ENCODE measurements at places on chromosomes 4 and X. TPM values are rescaled to one million over a fixed set of nuclear protein-coding genes. Genes with fewer than 3 reads are reported as not detected.

DNA sequence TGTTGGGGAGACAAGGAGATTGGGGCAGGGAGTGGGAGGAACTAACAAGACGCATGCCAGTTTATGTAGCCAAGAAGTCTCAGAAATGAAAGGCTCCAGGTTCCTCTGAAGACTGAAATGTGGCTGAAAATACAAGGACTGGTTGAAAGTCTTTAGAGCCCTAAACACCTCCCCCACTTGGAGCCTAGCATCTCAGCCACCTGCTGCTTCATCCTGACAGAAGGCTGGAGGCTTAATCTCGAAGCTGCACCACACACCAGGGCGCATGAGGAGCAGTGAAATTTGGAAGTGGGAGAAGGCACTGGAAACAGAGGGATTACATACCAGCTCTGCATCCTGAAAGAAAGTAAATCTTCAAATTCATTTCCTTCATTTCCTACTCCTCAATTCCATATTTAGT lies 160.7 kb upstream of the FTHL17 start:
- no peak for DNase-seq

GRCh38 chrX:143664302-143664701 lies 28.4 kb upstream of the SLITRK4 start:
- DNase-seq: peak; percentile 5

Gene SOX3
- total RNA-seq: not detected

- DNase-seq: no peak
These were observed 58.4 kb downstream of the SYNPO2 start for GRCh38 chr4:118947095-118947494.

Gene TMEM144
- total RNA-seq: 1.8 TPM

DNA sequence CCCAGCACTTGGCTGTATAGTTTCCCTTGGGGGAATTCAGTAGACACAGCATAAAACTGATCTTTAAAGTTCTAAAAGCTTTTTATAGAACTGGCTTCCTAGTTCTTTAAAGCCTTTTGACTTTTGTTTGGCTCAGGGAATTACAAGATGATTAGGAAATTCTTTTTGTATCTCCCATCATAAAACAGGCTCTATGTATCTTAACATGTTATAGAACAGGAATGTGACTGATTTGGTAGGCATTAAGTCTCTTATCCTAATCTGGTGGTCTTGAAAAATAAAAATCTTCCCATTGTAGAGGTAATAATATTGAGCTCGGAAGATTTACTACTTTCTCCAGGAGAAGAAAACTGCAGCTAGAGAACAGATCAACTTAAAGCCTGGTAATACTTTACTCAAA lies 262.7 kb downstream of the KCNIP4 start:
- no peak for DNase-seq

- DNase-seq: no peak
These were observed 58.4 kb upstream of the HS3ST1 start for GRCh38 chr4:11487139-11487538.

Gene MAGEA12
- 5.5 TPM for total RNA-seq

DNA sequence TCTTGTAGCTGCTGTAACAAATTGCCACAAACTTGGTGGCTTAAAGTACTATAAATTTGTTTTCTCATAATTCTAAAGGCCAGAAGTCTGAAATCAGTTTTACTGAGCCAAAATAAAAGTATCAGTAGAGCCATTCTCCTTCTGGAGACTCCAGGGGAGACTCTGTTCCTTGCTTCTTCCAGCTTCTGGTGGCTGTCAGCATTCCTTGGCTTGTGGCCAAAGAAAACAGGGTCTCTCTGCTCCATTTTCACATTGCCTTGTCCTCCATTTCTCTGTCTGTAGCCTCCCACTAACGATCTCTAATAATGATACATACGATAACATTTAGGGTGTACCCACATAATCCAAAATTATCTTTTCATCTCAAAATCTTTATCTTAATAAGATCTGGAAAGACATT lies 200.4 kb downstream of the MAB21L2 start:
- peak; percentile 15 for DNase-seq

Gene ABCG2
- 14.9 TPM for total RNA-seq

DNA sequence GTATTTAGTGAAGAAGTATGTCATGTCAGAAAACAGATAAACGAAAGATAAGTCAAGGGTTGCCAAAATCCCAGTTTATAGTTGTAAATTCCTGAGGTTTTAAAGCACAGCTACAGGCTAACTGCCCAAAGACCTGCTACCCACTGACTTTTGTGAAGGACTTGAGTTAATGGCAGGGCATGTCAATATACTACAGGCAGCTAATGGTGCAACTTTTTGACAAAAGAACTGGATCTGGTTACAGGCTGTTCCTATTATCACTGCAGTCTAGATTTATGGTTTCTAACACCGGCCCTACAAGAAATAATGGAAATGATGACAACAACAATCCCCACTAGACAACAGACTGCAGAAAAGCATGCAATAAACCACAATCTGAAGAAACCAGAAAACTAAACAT lies 6.4 kb downstream of the SCML2 start:
- peak; percentile 4 for DNase-seq

- peak; percentile 58 for DNase-seq
These were observed 2.5 kb downstream of the CPEB2 start for GRCh38 chr4:15004739-15005301.

DNA sequence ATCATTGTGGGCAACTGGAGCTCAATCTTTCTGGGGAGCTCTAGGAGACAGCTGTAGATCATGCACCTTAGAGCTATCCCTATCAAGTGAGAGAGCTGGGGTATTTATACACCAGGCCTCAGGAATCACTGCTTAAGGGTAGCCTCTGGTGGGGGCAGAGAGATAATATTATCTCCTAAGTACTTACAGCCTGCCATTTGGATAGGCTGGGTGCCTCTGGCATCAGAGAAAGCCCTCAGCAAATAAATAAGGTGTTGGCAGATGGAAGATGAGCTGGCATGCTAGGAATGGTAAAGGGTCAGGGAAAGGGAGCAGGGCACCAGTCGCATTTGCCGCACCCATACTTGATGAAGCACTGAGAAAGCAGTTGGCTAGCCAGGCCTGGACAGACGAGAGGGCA lies 75.9 kb downstream of the HCCS start:
- DNase-seq: no peak

Gene PDZD4
- total RNA-seq: 4.0 TPM

- DNase-seq: no peak
These were observed 73.2 kb downstream of the SLC4A4 start for GRCh38 chr4:71411981-71412380.

- DNase-seq: peak; percentile 99
These were observed 39.1 kb upstream of the TMEM184C start for GRCh38 chr4:147578051-147578476.

DNA sequence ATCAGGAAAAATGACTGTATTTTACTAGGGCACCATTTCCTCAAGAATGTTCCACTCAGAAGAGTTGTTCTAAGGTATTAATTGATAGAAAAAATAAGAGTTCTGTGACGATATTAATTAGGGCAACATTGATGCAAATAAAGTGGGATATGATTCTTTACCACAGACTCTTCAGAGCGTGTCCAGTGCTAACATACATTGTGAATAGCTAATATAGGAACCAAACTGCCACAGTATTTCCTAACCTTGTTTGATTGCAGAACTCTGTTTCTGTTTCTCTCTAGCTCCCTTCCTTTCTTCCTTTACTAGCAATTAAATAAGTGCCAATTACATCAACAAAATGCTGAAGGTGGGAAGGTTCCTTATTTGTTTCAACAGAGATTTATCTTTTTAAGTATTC lies 154.1 kb upstream of the CPEB2 start:
- DNase-seq: no peak

- no peak for DNase-seq
These were observed 140.0 kb upstream of the BCOR start for GRCh38 chrX:40237731-40238178.

Gene FGFR3
- 2.1 TPM for total RNA-seq

DNA sequence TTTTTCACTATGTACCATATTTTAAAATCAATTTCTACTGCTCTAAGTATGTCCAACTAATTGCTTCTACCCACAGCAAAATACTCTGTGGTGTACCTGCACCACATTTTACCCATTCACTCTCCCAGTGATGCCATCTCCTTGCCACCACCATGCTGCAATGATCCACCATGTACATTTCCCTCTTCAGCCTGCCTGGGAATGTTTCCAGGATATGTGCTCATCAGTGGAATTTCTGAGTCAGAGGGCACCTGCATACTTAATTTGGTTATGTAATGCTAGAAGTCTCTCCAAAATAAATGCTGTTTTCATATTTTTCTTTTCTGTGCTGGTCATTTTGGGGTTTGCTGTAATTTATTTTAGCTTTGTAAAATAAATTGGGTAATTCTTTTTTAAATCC lies 33.2 kb upstream of the OCIAD2 start:
- peak; percentile 86 for DNase-seq

DNA sequence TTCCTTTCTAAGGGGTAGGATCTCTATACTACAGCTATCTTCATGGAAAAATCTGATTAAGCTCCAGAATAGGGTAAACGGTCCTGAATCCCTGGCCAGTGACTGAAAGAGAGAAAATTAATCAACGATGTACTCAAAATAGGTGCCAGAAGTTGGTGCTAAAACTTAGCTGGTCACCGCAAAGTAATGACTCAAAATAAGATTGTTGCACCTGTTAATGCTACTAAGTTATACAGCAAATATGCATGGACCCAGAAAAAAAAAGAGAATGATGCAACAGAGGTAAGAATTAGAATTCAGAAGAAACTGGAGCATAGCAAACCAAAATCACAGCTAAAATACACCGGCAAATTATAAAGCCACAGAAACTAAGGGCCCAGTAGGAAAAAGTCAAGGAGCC lies 239.7 kb upstream of the FAM241A start:
- DNase-seq: no peak

Gene SOWAHB
- total RNA-seq: 0.04 TPM

GRCh38 chrX:149512225-149512885 lies 7.2 kb upstream of the IDS start:
- DNase-seq: peak; percentile 23

GRCh38 chr4:102612210-102612609 lies 111.1 kb downstream of the NFKB1 start:
- DNase-seq: no peak

GRCh38 chr4:76278583-76278982 lies 27.1 kb downstream of the FAM47E start:
- DNase-seq: no peak

Gene NR0B1
- total RNA-seq: not detected

GRCh38 chrX:39311646-39312045 lies 510.4 kb downstream of the MID1IP1 start:
- no peak for DNase-seq

DNA sequence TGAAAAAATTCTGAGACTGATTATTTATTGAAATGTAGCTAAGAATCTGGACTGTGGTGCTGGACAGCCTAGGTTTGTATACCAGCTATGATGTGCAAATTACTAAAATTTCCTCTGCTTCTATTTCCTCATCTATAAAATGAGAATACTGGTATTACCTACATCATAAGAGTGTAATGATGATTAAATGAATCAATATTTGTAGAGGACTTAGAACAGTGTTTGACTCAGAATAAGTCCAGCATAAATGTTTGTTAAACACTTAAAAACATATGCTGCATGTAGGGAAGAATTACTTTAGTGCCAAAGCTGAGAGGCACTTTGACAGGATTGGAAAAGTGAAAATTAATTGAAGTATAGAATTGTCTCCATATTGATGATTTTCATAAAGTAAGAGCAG lies 55.3 kb upstream of the TMPRSS11F start:
- DNase-seq: no peak

Gene NDST4
- total RNA-seq: 0.10 TPM

Gene VCX3B
- 316 TPM for total RNA-seq

Gene RNF150
- total RNA-seq: 2.4 TPM

Gene AKAP4
- total RNA-seq: not detected

DNA sequence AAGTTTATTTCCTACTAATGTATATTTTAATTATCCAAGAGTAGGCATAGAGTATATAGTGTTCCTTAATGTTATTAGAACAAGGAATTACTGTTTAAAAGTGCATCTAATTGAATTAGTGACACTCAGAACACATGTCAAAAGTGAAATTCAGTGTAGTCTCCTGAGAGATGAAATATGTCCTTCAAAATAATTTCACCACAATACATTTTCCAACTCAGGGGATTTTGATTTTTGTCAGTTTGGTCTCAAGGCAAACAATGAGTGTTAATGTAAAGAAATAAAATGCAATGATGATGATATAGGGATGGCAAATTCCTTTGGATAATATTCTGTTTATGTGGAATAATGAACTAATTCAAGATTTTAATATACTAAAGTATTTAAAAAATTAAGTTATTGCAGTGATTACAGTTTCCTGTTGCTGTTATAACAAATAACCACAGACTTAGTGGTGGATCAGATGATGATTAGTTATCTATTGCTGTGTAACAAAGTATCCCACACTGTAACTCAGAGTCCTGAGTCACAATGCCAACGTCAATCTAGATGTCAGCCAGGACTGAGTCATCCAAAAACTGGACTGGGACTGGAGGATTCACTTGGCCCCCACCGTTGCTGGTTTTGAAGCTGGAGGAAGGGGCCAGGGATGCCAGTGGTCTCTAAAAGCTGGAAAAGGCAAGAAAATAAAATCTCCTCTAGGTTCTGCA lies 148.0 kb upstream of the SLC7A11 start:
- no peak for DNase-seq

Gene ERAS
- total RNA-seq: not detected

- DNase-seq: peak; percentile 11
These were observed 64.3 kb upstream of the WDR17 start for GRCh38 chr4:176001151-176002006.

GRCh38 chrX:107629540-107629909 lies 1.2 kb downstream of the PRPS1 start:
- peak; percentile 33 for DNase-seq

Measured in H4 (cell line).